ENCODE measurements at places on chromosomes 3 and 15.

- no peak for DNase-seq
Measured at GRCh38 chr3:190323246-190323626, 990 bp upstream of the CLDN1 start.

GRCh38 chr15:85404176-85404917, 23.9 kb downstream of the AKAP13 start:
- DNase-seq, result no peak

GRCh38 chr3:72322264-72322976, 525.8 kb downstream of the SHQ1 start:
- no peak for DNase-seq

DNA sequence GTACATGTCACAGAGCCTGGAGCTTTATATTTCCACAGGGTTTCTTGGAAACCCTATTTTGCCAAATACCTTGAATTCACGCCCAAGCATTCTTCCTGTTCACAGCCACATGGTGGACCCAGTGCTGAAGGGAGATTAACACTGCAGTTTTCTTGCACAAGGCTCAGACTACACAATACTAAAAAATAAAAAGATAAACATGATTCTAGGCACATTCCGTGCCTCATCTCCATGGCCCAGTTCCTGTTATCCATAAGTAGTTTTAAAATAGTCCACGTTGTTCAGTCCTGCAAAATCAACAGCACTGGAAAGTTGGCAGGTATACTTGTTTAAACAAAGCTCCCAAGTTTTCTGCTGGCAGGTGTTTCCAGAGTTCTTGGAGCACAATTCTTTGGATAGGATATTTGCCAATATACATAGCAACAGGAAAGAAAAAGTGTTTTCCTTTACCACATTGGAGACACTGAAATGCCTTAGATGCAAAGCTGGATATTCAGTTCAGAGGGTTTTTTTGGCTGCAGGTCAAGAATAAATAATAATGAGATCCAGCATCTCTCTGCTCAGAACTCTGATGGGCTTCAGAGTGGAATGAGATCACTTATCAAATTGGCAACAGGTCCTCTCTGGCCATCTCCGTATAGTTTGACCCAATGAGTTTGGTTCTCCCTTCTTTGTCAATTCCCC, 88.1 kb upstream of the TGFBR2 start:
- no peak for DNase-seq

DNA sequence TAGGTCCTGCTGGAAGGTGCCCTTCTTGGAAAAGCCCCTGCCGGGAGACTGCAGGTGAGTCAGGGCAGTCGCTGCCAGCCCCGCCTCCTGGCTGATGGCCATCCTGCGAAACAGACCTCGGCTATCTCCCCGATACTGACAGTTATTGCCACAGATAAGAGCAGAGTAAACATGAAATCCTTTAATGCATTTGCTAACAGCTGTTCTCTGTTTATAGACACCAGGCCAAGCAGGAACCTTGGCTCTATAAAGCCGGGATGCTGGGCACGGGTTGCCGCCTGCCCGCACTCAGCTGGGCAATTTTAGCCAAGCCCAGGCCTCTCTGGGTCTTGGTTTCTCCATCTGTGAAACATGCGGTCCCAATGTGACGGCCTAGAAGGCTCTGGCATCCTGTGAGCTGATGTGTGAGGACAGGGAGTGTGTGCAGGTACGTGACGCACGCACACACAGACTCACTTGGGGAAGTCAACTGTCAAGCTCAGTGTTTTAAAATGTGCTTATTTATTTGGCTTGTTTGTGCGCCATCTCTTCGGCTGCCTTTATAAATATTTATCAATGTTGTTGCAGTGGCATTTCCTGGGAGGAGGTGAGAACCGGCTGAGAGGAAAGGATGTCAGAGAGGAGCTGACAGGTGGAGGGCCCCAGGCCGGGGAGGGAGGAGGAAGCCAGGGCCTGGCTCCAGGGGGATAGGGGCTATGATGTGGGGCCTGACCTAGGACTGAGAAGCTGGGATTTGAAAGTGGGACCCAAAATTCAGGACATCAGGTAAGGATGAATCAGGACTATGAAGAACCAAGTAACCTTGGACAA, 50.8 kb upstream of the PRR23E start:
- no peak for DNase-seq

DNA sequence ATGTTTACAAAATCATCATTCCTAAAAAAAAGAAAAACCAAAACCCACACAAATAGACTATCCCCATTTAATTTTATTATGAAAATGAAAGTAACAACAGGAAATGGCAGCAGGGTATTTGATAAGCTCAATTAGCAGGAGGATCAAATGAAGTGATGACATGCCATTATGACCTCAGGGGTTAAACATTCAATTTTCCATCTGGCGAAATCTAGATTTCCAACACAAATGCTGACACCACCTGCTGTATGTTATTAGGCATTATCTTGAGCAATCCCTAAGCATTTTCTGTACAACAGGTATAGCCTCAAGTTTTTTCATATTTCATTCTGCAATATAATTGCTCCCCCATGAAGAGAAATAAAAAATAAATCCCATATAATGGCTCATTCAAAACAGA, 57.1 kb downstream of the SHQ1 start:
- no peak for DNase-seq

DNA sequence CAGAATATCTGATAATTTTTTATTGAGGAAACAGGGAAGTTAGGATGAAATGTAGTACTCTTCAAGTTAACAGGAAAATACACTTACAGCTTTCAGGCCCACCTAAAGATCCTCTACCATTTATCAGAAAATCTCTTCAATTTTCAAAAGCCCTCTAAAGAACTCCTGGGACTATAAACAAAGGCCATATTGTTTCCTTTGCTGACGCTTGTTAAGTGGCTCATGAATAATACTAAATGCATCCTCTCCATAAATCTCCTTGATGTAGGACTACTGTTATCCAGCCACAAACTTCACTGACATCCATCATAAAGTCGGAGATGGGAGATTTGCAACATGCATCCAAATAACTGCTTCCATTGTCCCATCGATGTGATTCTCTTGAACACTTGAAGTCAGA, 326.5 kb downstream of the ZIC1 start:
- DNase-seq, result no peak

GRCh38 chr15:56964182-56964581, 45.7 kb downstream of the TCF12 start:
- DNase-seq, result no peak

GRCh38 chr3:172077197-172077757, 37.9 kb downstream of the FNDC3B start:
- DNase-seq, result no peak

DNA sequence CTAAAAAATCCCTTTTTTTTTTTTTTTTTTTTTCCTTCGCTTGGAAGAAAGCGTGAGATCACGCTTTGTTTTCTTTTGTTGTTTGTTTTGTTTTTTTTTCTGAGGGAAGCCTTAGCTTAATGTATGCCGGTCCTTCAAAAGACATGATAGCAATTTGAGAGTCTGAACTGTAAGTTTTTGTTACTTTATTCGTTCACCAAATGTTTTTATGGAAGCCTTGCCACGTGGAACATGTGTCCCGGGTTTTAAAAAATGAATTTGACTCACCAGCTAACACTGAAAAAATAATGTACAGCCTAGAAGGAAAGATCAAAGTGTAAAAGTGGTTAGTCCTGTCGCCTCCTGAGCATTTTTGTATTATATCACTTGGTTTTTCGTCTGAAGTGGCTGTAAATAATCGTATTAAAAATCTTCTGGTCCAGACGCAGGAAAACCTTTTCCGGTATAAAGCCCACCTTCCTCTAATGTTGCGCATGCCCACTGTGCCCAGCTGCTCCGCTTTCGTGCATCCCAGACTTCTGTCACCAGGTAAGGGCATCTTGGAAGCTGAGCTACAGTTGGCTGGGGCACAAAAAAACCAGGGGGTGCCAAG, 795 bp upstream of the MYNN start:
- DNase-seq, result no peak

GRCh38 chr3:126050050-126050392, 33.9 kb downstream of the SLC41A3 start:
- DNase-seq, result no peak
